Activated naive CD4-positive, alpha-beta T cell treated with anti-CD3 and anti-CD28 coated beads, Interleukin-2, amount 50 U/mL, for 16 hours (primary cell): ENCODE measurements at places on chromosomes 16 and 17.

DNA sequence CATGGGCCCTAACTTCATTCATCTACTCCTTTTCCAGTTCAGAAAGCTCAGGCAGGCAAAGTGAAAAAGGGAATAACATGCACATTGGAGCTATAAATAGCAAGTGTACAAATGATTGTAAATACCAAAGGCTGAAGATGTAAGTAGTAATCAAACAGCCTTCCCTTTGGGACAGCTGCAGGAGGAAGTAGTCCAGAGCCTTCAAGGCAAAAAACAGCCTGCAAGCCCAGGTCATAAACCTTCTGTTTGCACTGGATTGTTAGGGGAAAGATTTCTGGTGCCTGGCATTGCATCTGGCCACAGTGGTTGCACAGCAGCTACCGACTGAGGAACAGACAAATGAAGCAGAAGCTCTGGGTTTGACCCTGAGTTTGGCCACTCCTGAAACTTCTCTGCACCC is 98.6 kb upstream of the PMFBP1 start:
- no peak for DNase-seq

GRCh38 chr17:44010966-44011647 is 3.7 kb downstream of the TMEM101 start:
- no peak for DNase-seq

DNA sequence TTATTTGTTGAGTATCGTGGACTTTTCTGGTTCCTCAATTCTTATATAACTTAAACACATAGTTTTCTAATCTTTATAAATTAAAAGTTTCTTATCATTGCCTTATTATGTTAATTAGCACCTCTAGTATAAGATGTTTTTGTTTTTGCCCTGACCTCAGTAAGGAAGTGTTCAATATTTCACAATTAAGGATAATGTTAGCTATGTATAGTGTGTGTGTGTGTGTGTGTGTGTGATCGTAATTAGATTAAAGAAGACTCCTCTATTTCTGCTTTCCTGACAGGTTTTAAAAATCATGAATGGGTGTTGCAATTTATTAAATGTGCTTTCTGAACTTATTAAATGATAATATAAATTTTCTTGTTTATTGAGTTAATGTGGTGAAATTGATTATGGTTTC is 12.0 kb downstream of the IL21R start:
- DNase-seq, result no peak

- DNase-seq, result no peak
Observed at GRCh38 chr16:50831751-50832150, 89.9 kb downstream of the CYLD start.

DNA sequence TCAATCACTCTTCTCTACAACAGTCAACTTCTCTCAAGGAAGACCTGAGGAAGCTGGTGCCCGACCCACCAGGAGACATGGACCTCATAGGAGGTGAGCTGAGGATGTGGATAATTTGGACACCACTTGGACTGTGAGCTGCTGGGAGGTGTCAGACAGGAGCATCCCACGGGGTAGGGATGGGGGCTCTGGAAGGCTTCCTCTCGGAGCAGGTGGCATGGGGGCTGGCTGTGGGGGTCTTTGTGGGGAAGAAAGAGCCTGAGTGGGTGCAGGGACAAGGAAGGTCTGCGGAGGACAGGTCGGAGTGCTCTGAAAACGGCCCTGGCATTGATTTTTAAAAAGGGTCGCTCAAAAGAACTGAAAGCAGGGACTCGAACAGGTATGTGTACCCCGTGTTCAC is 64.0 kb downstream of the TBC1D16 start:
- no peak for DNase-seq

GRCh38 chr17:42754782-42755181 is 6.2 kb upstream of the RAMP2 start:
- DNase-seq, result no peak

DNA sequence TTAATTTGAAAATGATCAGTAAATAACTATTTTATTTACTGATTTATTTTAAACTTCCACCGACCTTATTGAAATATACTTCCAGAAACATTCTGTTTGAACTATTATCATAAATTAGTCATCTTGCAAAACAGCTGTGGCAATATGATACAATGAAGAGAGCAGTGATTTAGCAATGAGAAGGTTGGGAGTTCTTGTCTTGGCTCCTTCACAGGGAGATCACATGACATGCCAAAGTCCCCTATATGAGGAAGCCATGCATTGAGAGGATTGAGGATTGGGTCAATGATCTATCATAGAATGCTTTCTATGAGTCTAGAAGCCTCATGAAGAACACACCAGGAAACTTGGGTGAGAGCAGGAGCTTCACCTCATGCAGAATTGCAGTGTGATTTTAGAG is 222.7 kb downstream of the LGALS9B start:
- DNase-seq, result no peak

- no peak for DNase-seq
Observed at GRCh38 chr17:64331366-64331765, 59.3 kb downstream of the PECAM1 start.

GRCh38 chr17:43431714-43432523 is 33.1 kb downstream of the ARL4D start:
- DNase-seq, result no peak
